ENCODE measurements at places on chromosomes 2 and 18.

GRCh38 chr2:111201214-111201613 is 80.5 kb downstream of the BCL2L11 start:
- no peak for DNase-seq

DNA sequence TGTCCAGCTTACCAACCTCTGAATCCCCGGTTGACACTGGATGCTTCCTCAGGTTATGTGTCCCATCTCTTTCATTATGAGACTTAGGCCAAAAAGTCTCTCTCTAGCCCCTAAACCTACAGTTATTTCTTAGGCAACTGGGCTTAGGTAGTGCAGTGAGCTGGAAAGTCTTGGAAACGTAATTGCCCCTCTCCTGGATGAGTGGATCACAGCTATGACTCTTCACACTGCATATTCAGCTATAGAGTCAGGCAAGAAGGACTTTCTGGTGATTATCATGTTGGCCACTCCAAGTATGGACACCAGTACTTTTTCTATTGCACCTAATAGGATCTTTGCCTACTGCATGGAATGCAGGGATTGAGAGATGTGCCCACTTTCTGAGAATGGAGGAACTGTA is 458.3 kb upstream of the CELF4 start:
- no peak for DNase-seq

GRCh38 chr2:7672027-7672684 is 754.9 kb downstream of the RNF144A start:
- DNase-seq: no peak

- DNase-seq: no peak
Measured at GRCh38 chr2:177799531-177799930, 273.0 kb downstream of the PDE11A start.

- DNase-seq: no peak
Measured at GRCh38 chr2:54572636-54573536, 116.8 kb downstream of the SPTBN1 start.

- DNase-seq: no peak
Measured at GRCh38 chr2:20125616-20126015, 74.2 kb upstream of the LAPTM4A start.
